CD4-positive, alpha-beta T cell treated with Interleukin-12 subunit alpha and Interleukin-12 subunit beta, for 1 hour (primary cell): ENCODE measurements at places on chromosomes 13 and 19.

GRCh38 chr13:37097076-37097475 lies 8.4 kb downstream of the CSNK1A1L start:
- DNase-seq, result no peak

GRCh38 chr13:76976490-76976889 lies 15.4 kb upstream of the CLN5 start:
- DNase-seq, result peak; percentile 34

GRCh38 chr19:33300009-33300893 lies 2.1 kb downstream of the CEBPA start:
- no peak for DNase-seq

DNA sequence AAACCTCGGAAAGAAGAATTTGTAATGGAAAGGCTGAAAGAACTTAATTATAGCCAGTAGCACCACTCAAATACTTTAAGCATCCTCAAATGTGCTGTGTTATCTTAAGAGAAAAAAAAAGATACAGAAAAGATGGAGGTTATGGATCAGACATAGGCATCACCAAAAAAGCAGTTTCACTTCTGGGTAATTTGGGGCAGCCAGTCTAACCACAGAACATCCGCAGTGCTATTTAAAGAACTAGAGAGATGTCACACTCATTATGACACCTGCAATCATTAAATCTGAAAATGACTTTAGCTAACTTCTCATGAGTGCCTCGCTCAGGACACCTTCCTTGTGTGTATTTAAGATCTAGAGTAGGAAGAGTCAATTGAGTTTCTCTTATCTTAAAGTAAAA lies 211.8 kb downstream of the RBM26 start:
- DNase-seq, result peak; percentile 64

DNA sequence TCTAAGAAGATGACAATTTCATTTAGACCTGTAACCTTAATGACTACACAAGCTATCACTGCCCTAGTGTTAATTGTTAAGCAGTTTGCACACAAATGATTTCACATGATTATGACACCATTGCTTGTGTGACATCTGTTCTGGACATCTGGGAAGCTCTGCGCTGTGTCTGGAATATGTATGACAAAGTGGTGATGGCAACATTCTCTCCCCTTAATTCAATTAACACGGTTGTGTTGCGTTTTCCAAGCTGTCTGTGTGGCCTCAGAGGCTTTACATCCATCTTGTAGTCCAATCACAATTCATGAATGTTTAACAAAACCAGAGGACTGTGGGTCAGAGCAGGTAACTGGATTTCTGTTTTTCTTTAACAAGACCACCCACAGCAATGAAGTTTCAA lies 204.4 kb downstream of the COG6 start:
- DNase-seq, result no peak

GRCh38 chr13:79837741-79838450 lies 356.9 kb downstream of the NDFIP2 start:
- no peak for DNase-seq

- no peak for DNase-seq
Measured at GRCh38 chr13:45951166-45951565, 99.6 kb upstream of the SIAH3 start.

DNA sequence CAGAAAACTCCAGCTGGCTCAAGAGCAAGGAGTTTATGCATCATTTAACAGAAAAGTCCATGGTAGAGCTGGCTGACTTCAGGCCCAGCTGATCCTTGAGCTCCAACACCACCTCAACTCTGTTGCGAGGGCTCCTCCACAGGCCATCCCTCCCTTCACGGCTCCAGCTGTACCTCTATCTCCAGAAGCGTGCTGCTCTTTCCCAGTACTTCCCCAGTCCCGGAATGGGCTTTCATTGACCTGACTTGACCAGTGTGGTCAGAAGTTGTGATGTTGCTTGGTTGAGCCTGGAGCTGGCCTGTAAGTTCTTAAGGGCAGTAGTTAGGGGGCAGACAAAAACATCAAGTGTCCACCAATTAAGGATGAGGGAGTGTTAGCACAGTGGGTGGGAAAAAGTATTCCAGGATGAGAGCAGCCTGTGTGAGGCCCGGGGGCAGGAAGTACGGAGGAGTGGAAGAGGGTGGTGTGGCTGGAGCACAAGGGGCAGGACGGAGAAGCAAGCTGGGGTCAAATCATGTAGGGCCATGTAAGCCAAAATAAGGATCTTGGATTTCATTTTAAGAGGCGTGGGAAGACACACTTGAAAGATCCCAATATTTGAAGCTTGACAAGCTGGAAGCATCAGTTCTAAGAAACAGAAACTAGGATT lies 24.0 kb downstream of the SKA3 start:
- DNase-seq, result no peak

GRCh38 chr13:92137520-92137919 lies 739.1 kb downstream of the GPC5 start:
- no peak for DNase-seq

DNA sequence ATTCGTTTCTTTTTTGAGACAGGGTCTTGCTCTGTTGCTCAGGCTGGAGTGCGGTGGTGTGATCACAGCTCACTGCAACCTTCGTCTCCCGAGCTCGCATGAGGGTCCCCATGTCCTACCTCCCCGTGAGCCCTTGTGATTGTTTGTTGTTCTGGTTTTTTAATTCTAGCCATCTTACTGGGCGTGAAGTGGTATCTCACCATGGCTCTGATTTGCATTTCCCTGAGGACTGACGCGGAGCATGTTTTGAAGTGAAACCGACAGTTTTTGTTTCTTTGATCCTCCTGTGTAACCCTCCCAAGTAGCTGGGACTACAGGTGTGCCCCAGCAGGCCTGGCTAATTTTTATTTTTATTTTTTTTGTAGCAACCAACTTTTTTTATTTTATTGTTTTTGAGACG lies 21.7 kb downstream of the GNG7 start:
- no peak for DNase-seq

- no peak for DNase-seq
Measured at GRCh38 chr19:46426035-46426505, 2.7 kb downstream of the PNMA8C start.

GRCh38 chr13:75769141-75769905 lies 133.2 kb downstream of the LMO7 start:
- no peak for DNase-seq

DNA sequence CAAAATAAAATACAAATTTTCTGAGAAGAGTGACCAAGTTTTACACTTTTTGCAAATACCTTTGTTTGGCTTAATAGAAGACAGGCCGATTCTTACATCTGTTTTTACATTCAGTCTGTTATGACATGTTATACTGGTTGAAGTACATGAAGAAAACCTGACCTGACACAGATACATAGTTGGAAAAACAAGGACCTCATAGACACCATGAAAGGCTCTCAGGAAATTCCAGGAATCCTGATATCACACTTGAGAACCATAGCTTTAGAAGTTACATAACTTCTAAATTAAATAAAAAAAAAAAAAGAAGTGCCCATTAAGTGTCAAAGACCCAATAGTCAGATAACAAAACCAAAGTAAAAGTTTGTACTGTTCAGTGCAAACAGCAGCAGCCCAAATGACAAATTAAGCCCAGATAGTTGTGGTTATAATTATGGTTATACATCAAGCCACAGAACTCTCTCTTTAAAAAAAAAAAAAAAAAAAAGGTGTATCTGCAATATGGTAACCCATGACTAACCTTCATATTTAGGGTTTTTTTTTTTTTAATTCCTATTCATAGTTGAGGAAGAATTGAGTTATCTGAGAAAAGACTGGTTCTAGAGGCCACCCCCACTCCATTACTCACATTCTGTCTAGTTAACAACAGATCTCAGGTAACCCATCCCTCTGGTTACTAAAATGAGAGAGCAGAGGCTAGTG lies 19.8 kb downstream of the RBM26 start:
- DNase-seq, result peak; percentile 36

DNA sequence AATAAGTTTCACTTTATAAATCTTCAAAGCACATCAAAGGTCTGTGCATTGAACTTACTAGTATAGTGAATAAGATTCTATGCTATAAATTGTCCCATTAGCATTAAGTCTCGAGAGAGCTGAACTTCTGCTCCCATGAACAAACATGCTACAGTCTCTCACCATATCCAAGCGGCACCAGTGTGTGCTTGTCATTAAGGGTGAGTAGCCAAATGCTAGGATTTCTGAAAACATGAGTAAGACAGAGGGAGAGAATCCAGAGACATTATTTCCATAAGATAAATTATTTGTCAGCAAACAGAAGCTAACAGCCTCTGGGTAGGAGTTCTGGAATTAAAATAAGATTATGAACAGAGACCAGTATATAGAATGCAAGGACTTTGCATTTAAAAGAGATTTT lies 2882.5 kb downstream of the PCDH9 start:
- no peak for DNase-seq

DNA sequence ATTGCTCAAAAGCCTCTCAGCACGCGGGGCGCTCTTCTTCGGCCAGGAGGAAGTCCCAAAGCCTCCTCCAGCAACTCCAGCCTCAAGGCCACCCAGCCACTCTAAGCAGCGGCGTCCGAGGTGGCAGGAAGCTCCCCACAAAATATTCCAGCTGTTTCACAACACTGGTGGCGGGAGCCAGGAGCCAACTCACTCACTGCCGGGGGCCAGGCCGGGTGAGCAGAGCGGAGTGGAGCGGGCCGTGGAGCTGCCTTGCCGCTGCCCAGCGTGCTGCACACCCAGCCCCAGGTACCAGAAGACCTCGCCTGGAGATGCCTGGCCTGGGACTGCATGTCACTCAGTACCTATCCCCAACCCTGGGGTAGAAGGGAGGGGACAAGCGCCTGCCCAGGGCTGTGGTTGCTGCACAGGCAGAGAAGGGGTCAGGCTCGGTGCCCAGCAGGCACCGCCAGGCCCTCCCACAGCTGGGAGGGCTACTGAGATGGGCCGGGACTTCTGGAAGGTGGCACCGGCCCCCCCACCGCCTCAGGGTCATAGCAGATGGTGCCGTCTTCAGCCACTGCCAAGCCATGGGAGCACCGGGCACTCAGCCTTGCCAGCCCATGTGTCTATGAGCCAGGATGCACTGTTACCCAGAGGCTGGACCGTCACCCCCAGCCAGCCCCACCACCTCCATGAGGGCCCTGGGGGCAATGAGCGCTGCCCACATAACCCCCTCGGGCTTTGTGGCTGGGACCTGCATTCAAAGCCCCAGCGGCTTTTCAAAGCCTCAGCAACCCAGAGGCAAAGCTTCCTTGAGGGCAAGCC lies 59.2 kb downstream of the MLLT1 start:
- DNase-seq, result no peak

GRCh38 chr19:55640043-55640576 lies 692 bp upstream of the ZNF580 start:
- peak; percentile 82 for DNase-seq

GRCh38 chr19:33177417-33177979 lies 16.6 kb upstream of the LRP3 start:
- peak; percentile 87 for DNase-seq

- DNase-seq, result no peak
Measured at GRCh38 chr13:108915095-108915633, 285.8 kb downstream of the MYO16 start.

GRCh38 chr13:44220948-44221347 lies 152.7 kb upstream of the SERP2 start:
- no peak for DNase-seq

DNA sequence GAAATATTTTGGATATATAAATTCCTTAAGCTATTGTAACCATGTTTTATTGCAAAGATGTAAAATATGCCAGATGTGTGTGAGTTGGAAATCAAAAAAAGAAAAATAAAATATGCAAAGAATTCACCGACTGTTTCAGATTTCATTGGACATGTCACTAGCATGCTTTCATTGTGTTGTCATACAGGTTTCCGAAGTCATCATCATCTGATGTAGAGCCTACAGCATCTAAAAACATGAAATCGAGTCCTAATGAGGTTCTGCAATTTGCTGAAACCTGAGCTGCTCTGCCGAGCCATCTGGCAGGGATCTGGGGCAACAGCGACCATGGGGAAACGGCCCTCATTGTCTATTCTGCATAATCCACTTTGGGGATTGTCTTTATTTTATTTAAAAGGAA lies 196.1 kb upstream of the MAB21L1 start:
- no peak for DNase-seq

DNA sequence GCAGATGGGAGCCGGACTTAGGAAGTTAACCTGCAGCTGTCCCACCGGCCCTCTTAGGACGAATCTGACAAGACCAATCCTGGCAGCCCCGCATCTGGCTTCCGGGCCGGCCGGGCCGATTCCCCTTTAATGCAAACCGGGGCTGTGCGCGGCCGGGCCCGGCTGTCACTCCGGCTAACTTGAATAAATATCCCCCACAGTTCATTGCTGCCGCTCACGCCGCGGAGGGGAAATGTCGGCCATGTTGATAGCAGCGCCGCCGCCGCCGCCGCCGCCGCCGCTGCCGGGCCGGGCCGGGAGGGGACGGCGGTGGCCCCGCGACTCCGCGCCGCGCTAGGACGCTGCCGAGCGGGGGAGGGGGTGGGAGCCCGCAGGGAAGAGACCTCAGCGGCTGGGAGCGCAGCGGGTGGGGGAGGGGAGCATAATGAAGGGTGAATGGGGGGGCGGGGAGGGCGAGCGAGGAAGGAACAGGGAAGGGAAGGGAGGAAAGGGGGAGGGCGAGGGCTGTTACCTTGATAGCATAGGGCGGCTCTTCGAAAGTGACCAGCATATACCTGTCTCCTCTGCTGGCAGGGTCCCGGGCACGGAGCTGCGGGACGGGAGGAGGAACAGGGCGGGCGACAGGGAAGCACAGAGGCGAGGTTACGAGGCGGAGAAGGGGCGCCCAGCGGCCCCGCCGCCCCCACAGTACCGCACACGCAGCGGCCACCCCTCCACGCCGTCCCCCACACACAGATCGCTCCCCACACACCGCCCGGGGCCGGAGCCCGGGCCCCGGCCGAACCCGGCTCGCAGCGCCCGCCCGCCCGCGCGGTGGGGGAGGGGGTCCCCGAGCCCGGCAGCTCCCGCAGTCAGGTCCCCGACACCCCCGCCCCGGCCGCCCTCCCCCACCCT lies 1.1 kb downstream of the INTS6 start:
- peak; percentile 81 for DNase-seq

DNA sequence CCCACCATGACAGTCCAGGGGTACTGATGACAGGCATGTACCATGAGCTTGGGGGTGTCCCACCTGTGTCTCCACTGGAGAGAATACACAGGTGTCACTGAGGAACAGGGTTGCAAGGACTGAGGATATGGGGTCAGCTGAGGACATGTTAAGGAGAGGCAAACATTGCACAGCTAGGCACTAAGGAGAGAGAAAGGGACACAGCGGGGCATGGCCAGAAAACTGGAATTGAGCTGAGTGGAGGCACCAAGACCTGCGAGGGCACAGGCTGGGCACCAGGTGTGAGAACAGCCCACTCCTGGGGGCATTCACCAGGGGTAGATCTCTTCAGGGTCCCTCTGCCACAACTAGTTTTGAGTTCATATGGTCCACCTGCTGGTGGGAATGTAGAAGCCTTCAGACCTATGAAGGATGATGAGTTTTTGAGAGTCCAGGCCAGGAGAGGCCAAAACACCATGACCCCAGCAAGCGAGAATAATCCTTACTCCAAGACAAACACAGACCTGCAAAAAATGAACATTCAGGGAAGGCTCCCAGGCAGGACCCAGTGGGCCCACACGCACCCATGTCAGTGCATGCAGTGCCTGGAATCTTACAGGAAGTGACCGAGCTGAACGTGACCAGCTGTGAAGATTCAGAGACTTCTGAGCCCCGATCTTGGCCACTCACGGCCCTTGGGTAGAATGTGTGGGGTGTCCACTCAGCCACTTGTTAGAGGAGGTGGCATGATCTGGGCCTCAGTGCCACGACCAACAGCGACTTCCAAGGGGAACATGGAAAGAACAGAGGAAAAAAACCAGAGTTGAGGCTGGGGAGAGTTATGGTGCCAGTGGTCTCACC lies 1.4 kb upstream of the ZNF584 start:
- no peak for DNase-seq

GRCh38 chr13:80654638-80655249 lies 313.8 kb upstream of the SPRY2 start:
- no peak for DNase-seq

- peak; percentile 53 for DNase-seq
Measured at GRCh38 chr19:610071-610800, 20.6 kb downstream of the HCN2 start.
